ENCODE measurements at places on chromosomes 16 and 17.

GRCh38 chr16:460787-461186, 35.3 kb downstream of the RAB11FIP3 start:
- no peak for DNase-seq

- DNase-seq: no peak
Observed at GRCh38 chr17:82602986-82603710, 45.1 kb downstream of the WDR45B start.

GRCh38 chr16:13982451-13982850, 62.5 kb downstream of the ERCC4 start:
- DNase-seq: no peak

- no peak for DNase-seq
Observed at GRCh38 chr17:8707332-8708024, 37.2 kb downstream of the CCDC42 start.

DNA sequence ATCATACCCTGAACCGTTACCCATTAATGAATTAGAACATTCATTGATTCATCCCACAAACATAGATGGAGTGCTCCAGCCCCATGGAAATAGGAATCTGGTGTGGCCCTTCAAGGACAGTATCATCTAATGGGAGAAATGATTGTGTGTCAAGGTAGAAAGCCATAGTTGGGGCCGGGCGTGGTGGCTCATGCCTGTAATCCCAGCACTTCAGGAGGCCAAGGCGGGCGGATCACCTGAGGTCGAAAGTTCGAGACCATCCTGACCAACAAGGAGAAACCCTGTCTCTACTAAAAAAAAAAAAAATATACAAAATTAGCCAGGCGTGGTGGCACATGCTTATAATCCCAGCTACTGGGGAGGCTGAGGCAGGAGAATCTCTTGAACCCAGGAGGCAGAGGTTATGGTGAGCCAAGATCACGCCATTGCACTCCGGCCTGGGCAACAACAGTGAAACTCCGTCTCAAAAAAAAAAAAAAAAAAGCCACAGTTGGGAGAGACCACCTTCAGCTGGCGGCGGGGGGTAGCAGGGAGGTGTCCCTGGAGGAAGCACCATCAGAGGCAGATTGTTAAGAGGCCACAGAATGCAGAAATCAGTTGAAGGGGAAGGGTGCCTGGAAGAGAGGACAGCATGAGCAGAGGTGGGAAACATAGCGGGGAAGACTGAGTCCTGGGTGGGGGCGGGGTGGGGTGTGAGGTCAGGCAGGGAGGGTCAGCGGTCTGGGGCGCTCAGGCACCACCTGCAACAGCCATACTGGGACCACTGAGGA, 60.0 kb downstream of the USP22 start:
- DNase-seq: no peak

DNA sequence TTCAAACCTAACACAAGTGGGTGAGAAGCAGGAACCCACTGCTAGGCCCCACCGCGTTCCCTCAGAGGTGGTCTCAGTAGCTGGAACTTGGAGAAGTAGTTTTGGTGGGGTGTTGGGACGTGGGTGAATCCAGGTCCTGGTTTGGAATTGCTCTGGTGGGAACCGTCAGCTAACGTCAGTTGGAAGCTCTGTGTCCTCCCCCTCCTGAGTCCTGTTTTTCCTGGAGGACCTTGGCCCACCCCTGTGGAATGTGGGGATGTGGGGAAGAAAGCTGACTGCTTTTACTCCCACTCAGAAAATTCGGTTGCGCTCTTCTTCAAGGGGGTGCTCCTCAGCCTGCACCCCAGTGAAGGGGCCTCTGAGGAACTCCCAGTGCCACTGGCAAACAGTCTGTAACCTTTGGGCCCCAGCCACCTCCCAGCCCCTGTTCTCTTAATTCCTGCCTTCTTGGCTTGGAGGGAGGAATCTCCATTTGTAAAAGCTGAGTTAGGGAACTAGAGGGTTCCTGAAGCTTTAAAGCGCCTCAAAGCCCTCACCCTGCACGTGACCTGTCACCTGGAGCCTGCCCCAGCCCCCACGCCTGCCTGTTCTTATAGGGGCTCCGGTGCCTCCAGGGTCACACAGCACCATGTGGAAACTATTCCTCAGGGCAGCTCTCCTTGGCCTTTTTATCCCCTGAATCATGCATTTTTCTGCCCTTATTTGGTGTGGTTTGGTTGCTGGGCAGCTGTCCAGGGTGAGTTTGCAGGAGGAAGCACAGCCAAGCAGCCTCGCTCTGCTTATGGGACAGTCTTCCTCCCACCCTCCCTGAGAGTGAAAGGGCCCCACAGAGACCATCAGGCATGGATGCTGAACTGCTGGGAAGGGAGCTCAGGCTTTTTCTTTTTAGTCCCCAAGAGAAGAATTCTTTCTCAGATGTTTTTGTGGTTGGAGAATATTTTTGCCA, 16.2 kb upstream of the NAGLU start:
- peak; percentile 90 for DNase-seq

Measured in SJCRH30 (cell line).